Gastrocnemius medialis (tissue), 4 donors: ENCODE measurements at places on chromosomes 11 and 22. TPM values are rescaled to one million over a fixed set of nuclear protein-coding genes. Genes with fewer than 3 reads are reported as not detected.

The LTBP3 gene
- 18.5 TPM for total RNA-seq

The CHRM1 gene
- total RNA-seq: not detected

DNA sequence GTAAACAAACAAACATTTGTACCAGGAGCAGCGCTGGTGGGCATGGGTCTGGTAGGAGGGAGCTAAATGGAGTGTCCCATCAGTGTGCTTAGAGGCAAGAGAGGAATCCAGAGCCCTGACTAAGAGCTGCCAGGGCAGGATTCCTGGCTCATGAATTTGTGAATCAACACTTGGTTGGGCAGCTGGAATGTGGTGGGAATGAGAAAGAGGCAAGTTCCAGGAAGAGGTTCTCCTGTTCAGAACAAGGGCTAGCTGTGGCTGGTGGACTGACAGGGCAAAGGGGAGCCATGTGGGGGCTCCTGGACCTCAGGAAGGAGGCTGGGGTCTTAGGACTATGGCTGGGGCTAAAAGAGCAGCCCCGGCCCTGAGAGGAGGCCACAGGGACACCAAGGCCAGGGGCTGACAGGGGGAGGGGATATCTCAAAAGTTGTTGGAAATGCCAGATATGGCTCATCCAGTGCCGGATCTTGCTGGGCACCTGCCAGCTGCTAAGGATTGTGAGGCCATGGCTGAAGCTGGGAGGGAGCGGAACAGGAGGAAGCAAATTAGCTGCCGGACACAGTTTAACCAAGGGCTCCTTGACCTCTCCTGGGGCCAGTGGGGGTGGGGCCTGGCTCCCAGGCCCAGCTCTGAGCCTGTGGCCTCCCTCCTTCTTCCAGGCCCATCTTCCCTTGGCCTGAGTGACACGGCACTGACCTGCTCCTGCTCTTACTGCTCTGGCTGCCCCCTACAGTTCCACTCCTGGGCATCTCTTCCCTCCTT is 14.6 kb upstream of the P2RY6 start:
- DNase-seq: no peak
- peak overlapping the region; percentile 30 for H3K27ac ChIP-seq
- H3K27me3 ChIP-seq: no peaks in the 10 kb centered on the region

DNA sequence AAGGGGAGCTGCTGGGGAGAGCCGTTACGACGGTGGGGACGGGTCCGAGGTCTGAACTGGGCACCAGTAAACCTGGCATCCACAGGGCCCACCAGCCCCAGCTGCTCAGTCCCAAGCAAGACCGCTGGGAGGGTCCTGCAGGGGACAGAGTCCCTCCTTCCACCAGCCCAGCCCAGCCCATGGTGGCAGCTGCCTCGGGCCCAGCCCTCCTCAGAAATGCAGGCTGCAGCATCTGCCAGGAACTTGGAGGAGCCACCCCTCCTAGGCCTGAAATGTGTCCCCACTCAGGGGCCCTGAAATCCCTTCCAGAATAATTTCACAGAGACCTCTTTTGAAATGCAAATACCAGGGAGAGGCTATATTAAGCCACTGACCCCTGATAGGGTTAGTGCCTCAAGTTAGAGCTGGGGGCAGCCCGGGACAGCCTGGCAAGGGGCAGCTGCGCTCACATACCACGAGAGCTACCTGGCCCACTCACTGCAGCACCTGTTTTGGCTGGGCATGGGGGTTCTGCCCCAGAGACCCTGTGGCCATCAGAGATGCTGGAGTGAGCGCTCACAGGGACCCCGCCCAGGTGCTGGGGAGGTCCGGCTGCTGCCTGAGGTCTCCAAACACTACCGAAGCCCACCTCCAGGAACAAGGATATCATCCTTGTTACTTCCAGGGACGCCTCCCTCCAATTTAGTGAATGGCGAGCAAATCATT is 53.1 kb downstream of the CELSR1 start:
- no peak for DNase-seq
- no peaks in the 10 kb centered on the region for H3K36me3 ChIP-seq
- H3K27me3 ChIP-seq: peaks cover 9% of the 10 kb centered on the region
- H3K4me1 ChIP-seq: no peaks in the 10 kb centered on the region
- no peak overlapping the region for H3K4me3 ChIP-seq
- no peak overlapping the region for H3K27ac ChIP-seq

GRCh38 chr22:29469755-29470154 is 10.3 kb upstream of the NEFH start:
- DNase-seq: no peak
- no peak overlapping the region for H3K4me3 ChIP-seq
- no peaks in the 10 kb centered on the region for H3K4me1 ChIP-seq
- peaks cover 6% of the 10 kb centered on the region for H3K27me3 ChIP-seq

- no peak overlapping the region for H3K27ac ChIP-seq
- peaks cover 52% of the 10 kb centered on the region for H3K4me1 ChIP-seq
- H3K27me3 ChIP-seq: no peaks in the 10 kb centered on the region
- no peaks in the 10 kb centered on the region for H3K36me3 ChIP-seq
- H3K4me3 ChIP-seq: no peak overlapping the region
Observed at GRCh38 chr11:94806419-94806818, 38.3 kb downstream of the AMOTL1 start.

GRCh38 chr22:44166498-44167276 is 14.0 kb upstream of the PARVG start:
- no peaks in the 10 kb centered on the region for H3K4me1 ChIP-seq
- no peak overlapping the region for H3K4me3 ChIP-seq
- no peaks in the 10 kb centered on the region for H3K27me3 ChIP-seq
- peaks cover 41% of the 10 kb centered on the region for H3K36me3 ChIP-seq
- H3K27ac ChIP-seq: no peak overlapping the region
